Lung (tissue), 17 donors: ENCODE measurements at places on chromosomes 12 and 14. TPM values are rescaled to one million over a fixed set of nuclear protein-coding genes. Genes with fewer than 3 reads are reported as not detected.

HELB gene
- total RNA-seq = 3.2 TPM

GPN3 gene
- 20.4 TPM for total RNA-seq

IL23A gene
- total RNA-seq = 0.34 TPM

OVCH1 gene
- total RNA-seq = not detected

- no peaks in the 10 kb centered on the region for H3K4me1 ChIP-seq
- H3K36me3 ChIP-seq = no peaks in the 10 kb centered on the region
- H3K27me3 ChIP-seq = no peaks in the 10 kb centered on the region
- peak; percentile 75 for DNase-seq
These were observed at the start of gene LIN7A for GRCh38 chr12:80937391-80938238. Gene LIN7A, minus strand, starts transcription at chr12:80937934. Its CDS starts 212 bp downstream, at chr12:80937722.

DNA sequence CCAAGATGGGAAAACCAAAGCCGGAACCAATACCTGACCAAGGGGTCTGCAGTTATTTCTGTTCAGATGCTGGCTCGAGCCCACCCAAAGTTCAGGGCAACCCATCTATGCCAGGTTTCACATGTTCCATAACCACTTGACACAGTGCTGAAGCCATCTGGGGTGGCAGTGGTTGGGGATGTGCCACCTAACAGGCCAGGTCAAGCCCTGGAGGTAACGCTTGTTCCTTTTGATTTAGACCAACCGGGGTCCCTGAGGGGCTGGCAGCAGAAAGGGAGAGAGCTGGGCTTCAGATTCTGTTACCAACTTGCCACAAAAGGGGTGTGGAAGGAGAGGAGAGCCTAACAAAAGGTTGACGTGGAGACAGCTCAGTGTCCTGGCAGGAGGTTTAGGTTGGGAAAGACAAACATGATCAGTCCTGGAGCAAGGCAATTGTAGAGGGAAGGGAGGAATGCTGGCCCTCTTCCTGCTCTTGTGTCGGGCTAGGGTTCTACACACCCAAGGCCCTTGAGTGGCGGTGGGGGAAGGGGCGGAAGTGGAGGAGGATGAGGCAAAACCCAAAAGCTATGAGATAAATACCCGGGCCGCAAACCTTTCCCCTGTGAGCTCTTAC, 31.9 kb downstream of the CACNA2D4 start:
- no peak overlapping the region for H3K4me3 ChIP-seq
- DNase-seq = no peak
- H3K36me3 ChIP-seq = no peaks in the 10 kb centered on the region

DNA sequence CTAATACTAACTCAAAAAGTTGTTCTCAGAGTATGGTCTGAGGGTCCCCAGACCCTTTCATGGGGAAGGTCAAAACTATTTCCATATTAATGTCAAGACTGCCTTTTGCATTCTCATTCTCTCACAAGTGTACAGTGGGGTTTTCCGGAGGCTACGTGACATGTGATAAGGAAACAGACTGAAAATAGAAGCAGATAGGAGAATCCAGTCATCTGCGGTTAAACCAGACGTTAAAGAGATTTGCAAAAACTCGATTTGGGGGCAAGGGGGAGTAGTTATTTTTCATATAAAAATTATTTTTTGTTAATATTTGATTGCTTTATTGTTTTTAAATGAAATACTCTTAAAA, 1.0 kb upstream of the NAP1L1 start:
- no peak overlapping the region for H3K4me3 ChIP-seq
- H3K36me3 ChIP-seq = no peaks in the 10 kb centered on the region
- peak overlapping the region; percentile 98 for H3K27ac ChIP-seq
- H3K4me1 ChIP-seq = peaks cover 4% of the 10 kb centered on the region
- DNase-seq = peak; percentile 20
